ENCODE measurements at places on chromosomes 16 and 17.

- DNase-seq = peak; percentile 72
These were observed 14.3 kb upstream of the PDK2 start for GRCh38 chr17:50080827-50081226.

- DNase-seq = no peak
These were observed 26.0 kb upstream of the ITGB4 start for GRCh38 chr17:75695141-75695829.

DNA sequence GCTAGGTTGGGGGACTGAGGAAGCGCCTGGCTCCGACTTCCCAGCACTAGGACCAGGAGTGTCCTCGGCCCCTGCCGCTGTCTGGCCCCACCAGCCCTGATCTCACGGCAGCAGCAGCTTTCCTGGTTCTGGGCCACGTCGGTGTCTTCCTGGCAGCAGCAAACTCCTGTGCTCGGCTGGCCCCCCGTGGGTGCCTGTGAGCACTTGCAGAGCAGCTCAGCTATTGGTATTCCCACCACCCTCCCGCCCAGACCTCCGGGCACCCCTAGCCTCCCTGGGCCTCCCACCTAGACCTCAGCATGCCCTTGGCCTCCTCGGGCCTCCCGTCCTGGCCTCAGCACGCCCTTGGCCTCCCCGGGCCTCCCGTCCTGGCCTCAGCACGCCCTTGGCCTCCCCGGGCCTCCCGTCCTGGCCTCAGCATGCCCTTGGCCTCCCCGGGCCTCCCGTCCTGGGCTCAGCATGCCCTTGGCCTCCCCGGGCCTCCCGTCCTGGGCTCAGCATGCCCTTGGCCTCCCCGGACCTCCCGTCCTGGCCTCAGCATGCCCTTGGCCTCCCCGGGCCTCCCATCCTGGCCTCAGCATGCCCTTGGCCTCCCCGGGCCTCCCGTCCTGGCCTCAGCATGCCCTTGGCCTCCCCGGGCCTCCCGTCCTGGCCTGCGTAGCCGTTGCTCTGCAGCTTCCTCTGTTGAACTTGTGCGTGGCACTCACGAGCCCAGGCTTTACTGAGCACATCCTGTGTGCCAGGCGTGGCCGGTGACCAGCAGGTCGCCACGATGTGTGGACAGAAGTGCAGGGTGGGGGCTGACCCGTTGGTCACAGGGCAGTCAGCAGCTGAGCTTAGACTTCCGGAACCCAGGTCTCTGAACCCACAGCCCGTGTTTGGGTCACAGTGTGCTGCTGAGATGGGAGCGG, 51.8 kb upstream of the ACSF3 start:
- DNase-seq = peak; percentile 29

GRCh38 chr17:27355419-27355818, 61.5 kb downstream of the WSB1 start:
- DNase-seq = no peak

DNA sequence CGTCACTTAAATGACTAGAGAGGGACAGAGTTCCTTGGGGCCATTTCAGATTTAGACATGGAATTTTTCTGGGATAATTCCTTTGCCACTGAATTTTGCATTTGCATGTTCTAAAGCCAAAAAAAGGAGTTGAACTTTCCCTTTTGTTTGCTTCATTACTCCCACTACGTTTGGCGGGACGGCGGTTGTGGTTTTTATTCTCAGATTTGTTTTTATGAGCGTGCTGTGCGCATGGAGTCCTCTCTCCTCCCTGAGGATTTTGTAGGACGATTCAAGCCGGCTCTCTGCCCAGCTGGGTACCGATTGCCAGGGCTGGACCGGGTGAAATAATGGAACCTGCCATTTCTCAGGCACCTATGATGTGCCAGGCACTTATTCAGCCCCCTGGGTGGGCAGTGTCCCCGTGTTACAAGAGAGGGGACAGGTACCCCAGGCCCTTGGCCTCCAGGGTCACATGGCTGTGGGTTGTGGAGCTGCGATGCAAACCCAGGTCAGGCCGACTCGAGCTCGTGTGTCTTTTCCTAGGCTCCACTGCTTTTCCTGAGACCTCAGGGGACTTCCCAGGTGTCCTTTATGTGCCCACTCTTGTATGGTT, 18.8 kb downstream of the CMIP start:
- no peak for DNase-seq

GRCh38 chr16:46743232-46743719, 4.9 kb downstream of the MYLK3 start:
- peak; percentile 62 for DNase-seq

- no peak for DNase-seq
These were observed 541 bp downstream of the GPT2 start for GRCh38 chr16:46884513-46885293.
